COLO829 (cell line): ENCODE measurements at places on chromosomes 13 and 19.

- no peak for DNase-seq
Observed at GRCh38 chr13:33561627-33562026, 256.3 kb upstream of the RFC3 start.

DNA sequence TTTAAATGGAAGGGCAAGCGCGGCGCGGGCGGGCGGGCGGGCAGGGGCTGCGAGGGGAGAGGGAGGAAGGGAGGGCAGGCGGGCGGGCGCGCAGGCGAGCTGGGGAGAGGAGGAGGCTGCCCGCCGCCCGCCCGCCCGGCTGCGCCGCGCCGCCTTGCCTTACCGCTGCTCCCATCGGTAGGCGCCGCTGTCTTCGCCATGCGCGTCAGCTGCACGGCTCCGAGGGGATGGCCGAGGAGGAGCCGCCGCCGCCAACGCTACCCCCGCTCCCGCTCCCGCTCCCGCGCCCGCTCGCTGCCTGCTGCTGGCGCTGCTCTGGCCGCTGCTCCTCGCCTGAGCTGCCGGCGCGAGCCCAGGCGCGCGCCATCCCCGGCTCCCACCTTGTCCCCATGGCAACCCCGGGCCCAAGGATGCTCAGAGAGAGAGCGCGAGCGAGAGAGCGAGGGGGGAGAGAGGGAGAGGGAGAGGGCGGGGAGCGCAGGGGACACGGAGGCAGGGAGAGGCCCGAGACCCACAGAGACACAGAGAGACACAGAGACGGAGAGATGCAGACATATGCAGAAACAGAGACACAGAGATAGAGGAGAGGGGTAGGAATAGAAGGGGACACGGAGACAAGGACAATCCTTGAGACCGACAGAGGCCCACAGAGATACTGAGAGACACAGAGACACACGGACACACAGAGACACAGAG lies 40.3 kb downstream of the DEDD2 start:
- DNase-seq, result no peak

DNA sequence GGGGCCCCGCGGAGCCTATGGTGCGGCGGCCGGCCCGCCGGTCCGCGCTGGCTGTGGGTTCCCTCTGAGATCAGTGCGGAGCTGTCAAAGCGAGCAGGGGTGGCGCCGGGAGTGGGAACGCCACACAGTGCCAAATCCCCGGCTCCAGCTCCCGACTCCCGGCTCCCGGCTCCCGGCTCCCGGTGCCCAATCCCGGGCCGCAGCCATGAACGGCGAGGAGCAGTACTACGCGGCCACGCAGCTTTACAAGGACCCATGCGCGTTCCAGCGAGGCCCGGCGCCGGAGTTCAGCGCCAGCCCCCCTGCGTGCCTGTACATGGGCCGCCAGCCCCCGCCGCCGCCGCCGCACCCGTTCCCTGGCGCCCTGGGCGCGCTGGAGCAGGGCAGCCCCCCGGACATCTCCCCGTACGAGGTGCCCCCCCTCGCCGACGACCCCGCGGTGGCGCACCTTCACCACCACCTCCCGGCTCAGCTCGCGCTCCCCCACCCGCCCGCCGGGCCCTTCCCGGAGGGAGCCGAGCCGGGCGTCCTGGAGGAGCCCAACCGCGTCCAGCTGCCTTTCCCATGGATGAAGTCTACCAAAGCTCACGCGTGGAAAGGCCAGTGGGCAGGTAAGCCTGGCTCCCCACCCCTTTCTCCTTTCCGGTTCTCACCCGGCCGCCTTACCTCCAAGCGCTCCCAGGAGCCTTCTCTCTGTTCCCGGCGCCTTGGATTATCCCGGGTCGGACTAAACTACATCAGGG lies at the start of gene PDX1:
TSS of gene PDX1 (plus strand) at position 67 of the 743 bp plus-strand sequence. CDS start at position 206, 139 bp downstream.
- no peak for DNase-seq

GRCh38 chr13:49893591-49893990 lies 42.5 kb downstream of the SPRYD7 start:
- DNase-seq, result no peak

DNA sequence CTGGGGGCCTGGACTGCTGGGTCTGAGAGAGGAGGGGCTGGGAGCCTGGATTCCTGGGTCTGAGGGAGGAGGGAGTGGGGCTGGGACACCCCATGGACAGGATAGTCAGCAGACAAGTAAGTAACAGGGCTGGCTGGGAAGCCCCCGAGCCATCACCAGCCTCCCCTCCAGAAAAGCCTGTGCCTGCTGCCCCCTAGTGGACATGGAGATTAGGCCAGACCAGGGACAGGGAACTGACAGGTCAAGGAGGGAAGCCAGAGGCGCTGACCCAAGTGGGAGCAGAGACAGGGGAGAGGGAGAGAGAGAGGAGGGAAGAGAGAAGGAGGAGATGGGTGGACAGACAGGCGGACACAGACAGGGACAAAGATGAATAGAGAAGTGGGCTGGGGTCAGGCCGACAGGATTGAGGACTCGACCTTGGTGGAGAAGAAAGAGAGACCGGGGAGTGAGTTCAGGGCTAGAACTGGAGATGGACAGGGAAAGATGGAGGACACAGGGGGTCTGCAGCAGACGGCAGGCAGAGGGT lies 6.7 kb upstream of the ERFL start:
- DNase-seq, result peak; percentile 63

GRCh38 chr19:17754634-17755442 lies 3.6 kb downstream of the FCHO1 start:
- DNase-seq, result no peak

- DNase-seq, result no peak
Observed at GRCh38 chr13:113654175-113654560, 3.8 kb downstream of the ATP4B start.

GRCh38 chr19:48671446-48671995 lies 1.3 kb downstream of the NTN5 start:
- DNase-seq, result no peak

- no peak for DNase-seq
Observed at GRCh38 chr13:98570929-98571372, 6.0 kb downstream of the STK24 start.

- peak; percentile 92 for DNase-seq
Observed at GRCh38 chr19:4597975-4598671, 38.6 kb upstream of the SEMA6B start.

- no peak for DNase-seq
Observed at GRCh38 chr13:84279166-84279565, 396.9 kb upstream of the SLITRK1 start.

- no peak for DNase-seq
Observed at GRCh38 chr13:26864576-26864975, 104.0 kb upstream of the GPR12 start.

DNA sequence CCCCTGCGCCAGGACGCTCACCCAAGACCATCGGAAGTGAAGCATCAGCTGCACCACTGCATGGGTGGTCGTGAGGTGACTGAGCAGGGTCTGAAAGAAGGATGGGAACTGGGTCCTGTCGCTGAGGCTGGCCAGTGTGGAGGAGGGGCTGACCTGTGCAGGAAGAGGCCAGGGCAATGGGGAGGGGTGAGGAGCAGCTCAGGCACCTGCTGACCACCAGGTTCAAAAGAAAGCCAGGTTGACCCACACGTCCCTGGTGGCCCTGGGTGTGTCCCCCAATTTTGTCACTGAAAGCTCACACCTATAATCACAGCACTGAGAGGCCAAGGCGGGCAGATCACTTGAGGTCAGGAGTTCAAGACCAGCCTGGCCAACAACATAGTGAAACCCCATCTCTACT lies 13.7 kb upstream of the ZSCAN1 start:
- no peak for DNase-seq

DNA sequence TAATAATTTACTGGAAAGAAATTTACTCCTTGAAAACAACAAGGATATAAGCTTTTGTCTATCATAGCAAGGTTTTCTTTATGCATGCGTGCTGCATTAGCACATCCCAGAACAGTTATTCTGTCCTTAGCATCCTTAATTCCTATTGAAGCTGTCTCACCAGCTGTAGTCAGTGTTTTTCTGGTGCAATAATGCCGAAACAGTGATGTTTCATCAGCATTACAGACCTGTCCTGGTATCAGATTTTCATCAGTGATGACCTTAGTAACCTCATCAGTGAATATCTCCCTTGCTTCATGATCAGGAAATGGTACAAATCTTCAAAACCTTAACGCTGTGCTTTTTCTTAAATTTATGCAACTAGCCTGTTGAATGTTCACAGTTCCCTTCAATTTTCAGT lies 264.7 kb upstream of the STARD13 start:
- no peak for DNase-seq

GRCh38 chr13:71312923-71313322 lies 554.1 kb downstream of the DACH1 start:
- no peak for DNase-seq

DNA sequence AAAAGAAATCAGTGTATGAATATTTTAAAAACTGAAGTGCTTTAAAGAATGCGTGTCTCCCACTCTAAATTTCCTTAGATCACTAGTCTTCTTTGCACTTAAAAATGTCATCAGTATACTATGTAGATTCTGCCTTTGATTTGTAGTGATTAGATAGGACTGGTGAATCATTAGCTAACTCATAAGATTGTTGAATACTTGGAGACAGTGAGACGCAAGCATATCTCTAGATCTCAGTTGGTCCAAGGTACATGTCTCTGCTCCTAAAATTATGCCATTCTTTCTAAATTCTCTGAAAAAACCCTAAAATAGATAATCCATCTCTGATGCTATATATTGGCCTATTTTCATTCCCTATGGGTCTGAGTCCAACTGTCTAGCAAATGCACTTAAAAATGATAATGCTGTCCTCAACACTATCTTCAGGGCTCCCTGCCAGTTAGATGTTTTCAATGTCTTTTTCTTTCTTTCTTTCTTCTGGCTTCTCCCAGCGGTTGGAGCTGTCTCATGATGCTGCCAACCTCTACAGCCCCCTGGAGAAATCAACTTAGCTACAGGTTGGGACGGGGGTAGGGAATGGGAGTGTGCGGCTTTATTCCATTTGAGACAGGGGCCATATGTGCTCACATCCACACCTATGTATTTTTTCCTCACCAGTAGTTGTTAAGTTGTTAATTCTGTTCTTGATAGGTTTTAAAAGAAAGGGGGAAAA lies 301.0 kb downstream of the NDFIP2 start:
- no peak for DNase-seq

DNA sequence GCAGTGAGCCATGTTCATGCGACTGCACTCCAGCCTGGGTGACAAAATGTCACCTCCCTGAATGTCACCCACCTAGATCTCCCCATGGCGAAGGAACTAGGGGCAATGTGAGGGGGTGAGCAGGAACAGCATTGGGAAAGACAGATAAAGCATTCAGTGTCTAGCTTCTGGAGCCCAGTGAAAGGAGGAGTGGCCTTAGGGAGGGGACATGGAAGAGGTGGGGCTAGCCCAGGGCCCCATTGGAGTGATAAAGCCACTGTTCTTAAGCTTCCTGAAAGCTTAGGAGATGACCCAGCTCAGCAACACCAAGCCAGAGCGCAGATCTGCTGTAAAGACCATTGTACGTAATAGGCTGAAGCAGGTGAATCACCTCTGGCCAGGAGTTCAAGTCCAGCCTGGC lies 13.0 kb upstream of the KCNN1 start:
- DNase-seq, result peak; percentile 51

DNA sequence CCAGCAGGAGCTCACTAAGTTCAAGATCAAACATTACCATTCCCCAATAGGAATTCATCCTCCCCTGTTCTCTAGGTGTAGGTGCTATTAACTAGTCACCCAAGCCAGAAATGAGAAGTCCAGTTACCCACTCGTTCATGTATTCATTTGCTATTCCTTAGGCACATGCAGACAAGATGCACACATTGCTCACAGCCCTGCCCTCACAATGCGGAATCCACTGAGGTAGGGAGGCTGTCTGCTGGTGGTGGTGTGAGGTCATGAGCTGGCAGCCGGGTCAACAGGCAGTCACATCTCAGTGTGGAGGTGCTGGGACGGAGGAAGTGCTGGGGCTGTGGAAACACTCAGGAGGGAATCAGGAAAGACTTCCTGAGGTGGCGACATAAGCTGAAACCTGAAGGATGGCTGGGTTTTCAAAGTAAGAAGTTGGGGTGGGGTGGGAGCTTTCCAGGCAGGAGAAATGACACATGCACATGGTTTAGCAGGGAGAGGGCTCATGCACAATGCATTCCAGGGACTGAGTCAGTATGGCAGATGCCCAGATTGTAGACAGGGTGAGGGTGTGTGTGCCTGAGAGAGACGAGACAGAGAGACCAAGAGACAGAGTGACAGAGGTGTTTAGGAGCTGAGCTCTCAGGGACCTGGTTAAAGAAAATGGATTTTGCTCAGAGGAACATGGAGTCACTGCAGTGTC lies 117.6 kb downstream of the USP12 start:
- no peak for DNase-seq

DNA sequence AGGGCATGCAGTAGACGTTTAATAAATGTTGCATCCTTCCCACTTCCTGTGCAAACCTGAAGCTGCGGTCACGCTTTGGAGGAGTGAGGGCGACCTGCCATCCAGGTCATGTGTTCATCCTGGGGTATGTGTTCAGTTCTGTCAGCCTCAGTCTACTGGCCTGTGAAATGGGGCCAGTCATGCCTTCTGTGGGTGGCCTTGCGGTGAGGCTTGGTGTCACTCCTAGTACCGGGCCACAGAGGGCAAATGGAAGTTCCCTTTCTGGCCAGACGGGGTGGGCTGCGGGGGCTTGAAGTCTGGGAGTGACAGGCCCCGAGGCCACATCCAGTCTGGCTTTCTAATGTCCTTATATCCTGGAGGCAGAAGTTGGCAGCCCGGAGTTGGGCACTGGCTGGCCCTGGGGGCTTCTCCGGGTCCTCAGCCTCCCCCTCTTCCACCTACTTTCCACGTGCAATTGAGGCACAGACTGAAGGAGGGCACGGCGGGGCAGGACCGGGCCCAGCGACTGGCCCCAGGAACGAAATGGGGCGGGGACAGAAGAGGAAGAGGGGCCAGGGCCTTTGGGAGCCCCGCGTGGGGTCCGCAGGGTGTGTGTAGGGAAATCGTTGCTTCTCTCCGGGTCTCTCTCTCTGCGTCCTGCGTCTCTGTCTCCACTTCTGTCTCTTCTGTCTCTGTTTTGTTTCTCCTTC lies 11.1 kb downstream of the PDE4A start:
- no peak for DNase-seq

DNA sequence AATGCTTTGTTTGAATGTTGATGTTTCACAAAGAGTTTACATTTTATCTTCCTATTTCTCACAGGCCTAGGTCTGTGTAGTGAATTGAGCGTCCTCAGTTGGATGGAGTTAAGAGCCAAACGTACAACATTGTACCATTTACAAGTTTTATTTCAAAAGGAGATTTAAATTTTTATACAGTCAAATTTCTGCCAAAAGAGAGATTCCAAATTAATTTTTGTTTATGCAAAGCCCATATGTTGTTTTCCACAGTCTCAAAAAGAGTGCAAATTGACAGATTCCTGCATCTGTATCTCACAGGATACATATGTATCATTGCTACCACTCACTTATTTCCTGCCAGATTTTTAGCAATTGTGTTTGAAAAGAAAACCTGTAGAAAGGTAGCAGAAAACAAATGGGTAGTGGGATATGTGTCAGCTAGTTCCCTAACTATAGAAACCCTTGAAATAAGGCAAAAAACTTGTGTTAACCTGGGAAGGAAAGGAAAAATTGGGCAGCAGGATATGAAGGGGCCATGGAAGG lies 46.1 kb downstream of the DGKH start:
- no peak for DNase-seq

- no peak for DNase-seq
Observed at GRCh38 chr19:19533841-19534240, 4.2 kb upstream of the CILP2 start.

- no peak for DNase-seq
Observed at GRCh38 chr13:26604784-26605545, 47.5 kb downstream of the WASF3 start.

- DNase-seq, result no peak
Observed at GRCh38 chr19:40539070-40539469, 37.6 kb upstream of the SHKBP1 start.
